ENCODE measurements at places on chromosomes 12 and 14.

DNA sequence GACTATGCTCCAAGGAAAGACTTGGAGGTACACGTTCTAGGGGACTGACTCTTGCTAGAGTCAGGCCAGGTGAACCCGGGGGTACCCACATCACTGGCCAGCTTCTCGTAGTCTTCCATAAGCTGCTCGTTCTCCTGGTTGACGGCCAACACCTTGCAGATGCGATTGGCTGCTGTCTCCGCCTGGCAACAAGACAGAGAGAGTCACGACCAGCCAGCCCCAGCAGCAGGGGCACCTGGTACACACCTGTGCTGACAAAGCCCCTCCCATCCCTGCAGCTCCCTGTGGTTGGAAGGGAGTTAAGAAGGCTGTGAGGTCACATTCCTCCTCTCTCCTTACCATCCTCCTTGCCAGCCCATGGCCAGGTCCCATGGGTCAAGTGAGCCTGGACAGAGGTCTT lies 85.5 kb downstream of the ACTN1 start:
- no peak for DNase-seq

GRCh38 chr14:44353805-44354204 lies 153.3 kb downstream of the FSCB start:
- DNase-seq = no peak

DNA sequence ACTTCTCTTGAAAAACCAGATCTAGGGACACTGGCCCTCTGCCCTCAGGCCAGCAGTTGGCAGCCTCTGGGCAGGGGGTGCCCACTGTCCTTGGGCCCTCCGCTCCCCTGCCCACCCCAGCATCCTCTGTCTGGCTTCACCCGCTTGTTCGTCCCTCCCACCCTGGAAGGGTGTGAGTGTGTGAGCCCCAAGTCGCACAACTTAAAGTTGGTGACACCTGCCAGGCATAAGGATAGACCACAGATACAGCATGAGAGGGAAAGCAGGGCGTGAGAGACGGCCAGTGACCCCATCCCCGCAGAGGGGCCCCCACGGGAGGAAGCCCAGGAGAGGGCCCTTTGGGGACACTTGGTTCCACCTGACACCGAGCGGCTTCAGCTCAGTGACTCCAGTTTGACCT lies 23.5 kb upstream of the RIMBP2 start:
- no peak for DNase-seq

- DNase-seq = no peak
Measured at GRCh38 chr12:40792792-40793386, 100.7 kb downstream of the CNTN1 start.

- DNase-seq = peak; percentile 60
Measured at GRCh38 chr12:49763006-49763591, 21.7 kb downstream of the TMBIM6 start.

GRCh38 chr12:48924617-48925303 lies 532 bp downstream of the FKBP11 start:
- DNase-seq = peak; percentile 51

DNA sequence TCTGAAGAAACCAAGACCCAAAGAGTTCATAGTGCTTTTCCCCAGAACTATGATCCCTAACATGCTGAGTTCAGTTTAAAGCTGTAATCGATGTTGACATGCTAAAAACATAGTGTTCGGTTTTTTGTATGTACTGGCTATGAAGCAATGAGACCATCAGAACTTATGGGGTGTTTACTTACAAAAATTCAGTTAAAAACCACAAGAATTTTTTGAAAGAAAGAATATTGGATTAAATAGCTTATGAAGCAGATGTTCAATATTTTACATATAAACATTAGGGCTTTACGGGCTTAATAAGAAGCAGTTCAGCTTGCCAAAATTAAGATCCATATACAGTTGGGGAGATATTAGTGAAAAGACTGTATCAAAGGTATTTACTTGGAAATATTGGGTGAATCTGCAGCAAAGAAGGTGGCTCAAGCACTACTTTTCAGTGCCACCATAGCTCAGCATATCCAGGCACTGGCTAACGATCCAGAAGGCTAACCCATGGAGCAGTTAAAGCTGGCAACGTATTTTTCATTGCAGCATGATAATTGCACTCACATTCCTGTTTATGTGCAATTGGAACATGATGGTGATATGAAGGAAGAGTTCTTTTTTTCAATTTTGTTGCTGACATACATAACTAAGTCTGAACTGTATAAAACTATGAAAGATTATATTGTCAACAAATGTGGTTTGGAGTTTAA lies 125.9 kb downstream of the EFCAB11 start:
- no peak for DNase-seq

- no peak for DNase-seq
Measured at GRCh38 chr12:108560321-108560721, 652 bp downstream of the SART3 start.

DNA sequence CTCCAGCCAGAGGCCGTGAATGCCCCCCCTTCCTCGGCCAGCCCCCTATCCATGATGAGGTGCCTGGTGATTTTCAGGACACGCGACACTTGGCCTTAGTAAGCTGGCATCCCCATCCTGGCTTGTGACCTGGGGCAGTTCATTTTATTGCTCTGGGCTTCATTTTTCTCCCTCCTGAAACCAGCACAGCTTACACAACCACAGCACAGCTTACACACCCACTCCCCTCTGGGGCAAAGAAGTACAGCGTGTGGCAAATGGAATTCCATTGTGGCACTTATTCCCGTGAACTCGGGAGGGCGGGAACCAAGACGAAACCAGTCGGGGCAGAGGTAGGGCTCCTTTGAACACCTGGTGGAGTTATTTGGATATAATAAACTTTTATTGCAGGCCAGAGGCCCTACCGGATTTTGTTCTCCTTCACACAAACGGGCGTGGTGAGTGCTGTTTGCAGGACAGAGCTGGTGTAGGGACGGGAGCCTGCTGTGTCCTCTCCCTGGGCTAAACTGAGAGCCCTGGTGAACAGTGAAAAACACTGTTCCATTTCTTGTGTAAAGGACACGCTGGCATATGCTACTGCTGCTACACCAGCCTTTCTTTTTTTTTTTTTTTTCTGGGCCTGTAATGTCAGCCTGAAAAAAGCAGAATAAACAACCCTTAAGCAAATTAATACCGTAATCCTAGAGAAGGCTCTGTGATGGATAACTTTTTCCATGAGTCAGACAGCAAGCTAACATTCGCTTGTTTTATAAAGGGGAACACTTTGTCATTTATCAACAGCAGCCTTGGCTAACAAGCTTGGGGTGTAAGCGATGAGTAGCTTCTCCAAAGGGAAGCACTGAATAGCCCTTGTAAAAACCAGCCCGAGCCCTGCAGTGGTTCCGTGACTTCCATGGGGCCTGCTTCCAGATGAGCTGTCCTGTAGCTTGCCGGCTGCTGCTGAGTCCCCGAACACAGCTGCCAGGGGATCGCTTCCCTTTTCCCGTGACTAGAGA lies 29.3 kb downstream of the CD9 start:
- DNase-seq = peak; percentile 74

GRCh38 chr12:78210894-78211302 lies 380.2 kb downstream of the NAV3 start:
- no peak for DNase-seq

GRCh38 chr14:26261368-26262122 lies 336.3 kb downstream of the NOVA1 start:
- no peak for DNase-seq

GRCh38 chr14:61746881-61747280 lies 15.3 kb upstream of the SNAPC1 start:
- DNase-seq = no peak

DNA sequence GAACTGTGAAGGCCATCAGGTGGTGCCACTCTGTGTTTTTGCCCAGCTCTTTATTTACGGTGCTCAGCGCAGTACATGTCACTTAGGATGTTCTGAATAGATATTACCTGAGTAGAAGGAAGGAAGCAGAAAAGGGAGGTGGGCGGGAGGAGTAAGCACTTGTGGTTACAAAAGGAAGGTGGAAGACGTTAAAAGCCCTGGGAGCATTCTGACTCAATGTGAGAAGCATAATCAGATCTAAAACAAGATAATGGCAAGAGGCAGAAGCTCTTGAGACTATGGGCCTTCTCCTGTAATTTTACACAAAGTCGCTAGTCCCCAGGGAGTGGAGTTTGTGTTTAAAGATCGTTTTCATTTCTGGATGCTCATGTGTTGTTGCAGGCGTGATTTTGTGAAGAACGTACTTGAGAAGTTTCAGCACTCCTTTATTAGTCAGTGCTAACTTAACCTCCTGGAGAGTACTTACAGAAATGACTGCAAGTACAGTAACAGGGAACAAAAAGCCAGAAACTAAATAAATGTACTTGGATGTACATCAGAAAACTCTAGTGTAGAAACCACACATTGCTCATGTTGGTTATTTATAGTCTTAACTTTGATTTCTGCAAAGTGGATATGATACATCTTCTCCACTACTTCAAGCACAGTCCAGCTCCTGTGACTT lies 1523.5 kb downstream of the AACS start:
- no peak for DNase-seq

DNA sequence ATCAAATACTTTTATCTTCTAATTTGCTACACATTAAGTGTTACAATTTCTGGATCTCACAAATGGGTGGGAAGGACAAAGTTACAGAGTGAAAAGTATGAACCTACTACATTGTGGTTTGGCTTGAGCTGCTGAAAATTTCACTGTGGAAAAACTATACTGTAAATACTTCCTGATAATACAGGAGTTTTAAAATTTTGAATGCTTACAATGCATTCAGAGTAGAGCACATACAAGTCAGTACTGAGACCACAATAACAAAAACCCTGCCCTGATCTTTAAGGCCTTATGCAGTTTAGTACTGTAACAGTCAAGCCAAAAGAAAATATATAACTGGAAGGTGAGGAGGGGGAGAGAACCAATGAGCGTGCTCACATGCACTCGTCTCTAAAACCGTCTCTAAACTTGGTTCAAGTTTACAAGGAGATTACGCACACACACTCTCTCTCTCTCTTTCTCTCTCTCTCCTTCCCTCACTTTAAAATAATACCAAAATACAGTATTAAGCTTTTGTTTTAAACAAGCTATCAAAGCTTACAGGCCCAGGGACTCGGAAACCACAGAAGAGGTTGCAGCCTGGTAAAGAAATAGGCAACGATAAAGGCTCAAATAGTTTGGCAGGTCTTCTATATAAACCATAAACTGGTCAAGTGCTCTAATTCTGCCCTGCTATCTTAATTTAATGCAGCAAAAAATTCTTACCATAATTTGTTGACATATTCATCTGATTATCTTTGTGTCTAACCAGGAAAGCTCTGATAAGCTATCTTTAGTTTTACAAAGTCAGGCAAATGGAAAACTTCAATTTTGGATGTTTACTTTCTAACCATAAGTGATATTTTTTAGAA lies 58.0 kb downstream of the ATF7 start:
- no peak for DNase-seq

- no peak for DNase-seq
Measured at GRCh38 chr12:9740106-9740750, 7.3 kb upstream of the CLECL1 start.

GRCh38 chr14:61322011-61322798 lies 826 bp downstream of the PRKCH start:
- peak; percentile 59 for DNase-seq

- no peak for DNase-seq
Measured at GRCh38 chr14:104460791-104461651, 118.5 kb upstream of the C14orf180 start.

DNA sequence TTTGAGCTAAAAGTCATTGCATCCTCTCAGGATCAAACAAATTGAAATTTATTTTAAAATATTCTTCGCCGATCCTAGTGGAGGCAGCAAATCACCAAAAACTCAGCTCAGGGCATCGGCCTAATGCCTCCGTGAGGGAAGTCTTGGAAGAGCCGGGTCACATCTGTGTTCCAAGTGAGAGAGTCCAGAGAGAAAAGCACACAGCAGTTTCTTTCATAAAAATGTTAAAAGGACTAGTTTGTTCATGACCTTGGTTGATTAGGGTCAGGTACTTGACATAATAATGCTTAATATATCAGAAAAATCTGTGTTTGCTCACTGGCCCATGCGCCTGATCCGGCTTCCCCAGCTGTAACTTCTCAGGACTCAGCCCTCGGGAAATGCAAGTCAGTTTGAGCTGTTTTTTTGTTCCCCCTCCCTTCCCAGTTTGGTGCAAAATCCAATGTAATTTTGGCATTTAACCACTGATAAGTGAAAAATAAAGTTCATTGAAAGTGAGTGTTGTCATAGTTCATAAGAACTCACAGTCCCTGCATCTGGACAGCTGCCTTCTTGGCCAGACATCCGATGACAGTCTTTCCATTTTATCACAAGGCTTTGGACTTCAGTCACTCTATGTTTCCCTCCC lies 161.7 kb downstream of the CAND1 start:
- DNase-seq = peak; percentile 73

DNA sequence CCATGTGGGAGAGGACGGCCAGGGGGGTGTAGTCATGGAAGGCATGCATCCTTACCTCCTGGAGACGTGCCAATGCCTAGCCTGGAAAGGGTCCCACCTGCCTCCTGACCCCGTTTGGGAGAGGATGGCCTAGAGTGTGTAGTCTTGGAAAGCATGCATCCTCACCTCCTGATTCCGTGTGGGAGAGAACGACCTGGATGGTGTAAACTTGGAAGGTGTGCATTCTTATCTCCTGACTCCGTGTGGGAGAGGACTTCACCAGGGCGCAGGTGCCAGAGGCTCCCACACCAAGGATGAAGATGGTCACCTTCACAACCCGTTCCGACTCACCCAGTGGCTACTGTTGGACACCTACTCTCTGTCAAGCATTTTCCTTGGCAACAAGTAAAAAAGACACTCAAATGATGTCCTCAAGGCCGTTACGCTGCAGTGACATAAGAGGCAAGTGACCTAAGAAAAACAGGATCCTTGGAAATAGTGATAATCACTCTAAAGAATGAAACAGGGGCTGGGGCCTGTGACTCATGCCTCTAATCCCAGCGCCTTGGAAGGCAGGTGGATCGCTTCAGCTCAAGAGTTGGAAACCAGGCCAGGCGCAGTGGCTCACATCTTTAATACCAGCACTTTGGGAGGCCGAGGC lies 37.5 kb upstream of the FZD10 start:
- no peak for DNase-seq

GRCh38 chr12:3045989-3046388 lies 31.2 kb upstream of the TSPAN9 start:
- no peak for DNase-seq

GRCh38 chr12:14970473-14970872 lies 2.4 kb upstream of the PDE6H start:
- no peak for DNase-seq

DNA sequence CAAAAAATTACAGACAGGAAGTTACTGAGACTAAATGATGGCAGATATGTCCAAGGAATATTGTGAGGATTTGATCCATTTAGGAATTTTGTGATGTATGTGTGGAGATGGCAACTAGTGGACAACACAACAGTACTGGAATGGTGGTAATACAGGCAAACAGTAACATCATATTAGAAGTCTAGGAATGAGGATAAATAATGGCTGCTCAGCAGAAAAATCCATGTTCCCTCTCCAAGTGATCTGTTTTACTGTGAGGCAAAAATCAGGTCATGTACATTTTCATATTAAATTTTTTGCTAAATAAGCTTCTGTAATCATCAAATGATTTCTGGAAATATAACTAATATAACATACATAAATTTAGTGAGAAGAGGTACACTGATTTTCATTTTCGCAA lies 108.4 kb downstream of the MED13L start:
- no peak for DNase-seq

- no peak for DNase-seq
Measured at GRCh38 chr12:100077367-100077766, 65.3 kb downstream of the BLTP3B start.
